ENCODE measurements at places on chromosomes 5 and 9.

DNA sequence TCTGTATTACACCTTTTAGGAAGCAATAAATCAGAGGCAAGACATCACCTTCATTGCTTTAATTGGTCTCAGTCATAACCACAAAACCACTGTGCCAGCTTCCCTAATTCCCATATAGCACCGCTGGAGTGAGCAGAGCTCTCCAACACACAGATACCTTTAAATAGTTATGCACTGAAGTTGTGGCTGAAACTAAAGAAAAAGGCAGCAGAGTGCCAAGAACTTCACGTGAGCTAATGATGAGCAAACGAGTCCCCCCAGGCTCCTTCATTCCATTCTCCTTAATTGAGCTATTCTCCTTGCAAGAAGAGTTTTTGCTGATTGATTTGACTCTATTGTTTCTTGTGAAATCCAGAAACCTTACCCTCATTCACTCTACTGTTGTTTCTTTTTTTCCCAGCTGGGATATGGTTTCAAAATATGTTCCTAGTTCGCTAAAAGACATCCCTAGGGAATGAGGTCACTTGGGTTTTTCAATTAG lies 501.5 kb downstream of the SPATA31D1 start:
- no peak for DNase-seq

GRCh38 chr9:91162784-91163443 lies 198.8 kb downstream of the AUH start:
- DNase-seq = peak; percentile 3

GRCh38 chr5:178240766-178241165 lies 8.2 kb upstream of the PHYKPL start:
- DNase-seq = peak; percentile 51

DNA sequence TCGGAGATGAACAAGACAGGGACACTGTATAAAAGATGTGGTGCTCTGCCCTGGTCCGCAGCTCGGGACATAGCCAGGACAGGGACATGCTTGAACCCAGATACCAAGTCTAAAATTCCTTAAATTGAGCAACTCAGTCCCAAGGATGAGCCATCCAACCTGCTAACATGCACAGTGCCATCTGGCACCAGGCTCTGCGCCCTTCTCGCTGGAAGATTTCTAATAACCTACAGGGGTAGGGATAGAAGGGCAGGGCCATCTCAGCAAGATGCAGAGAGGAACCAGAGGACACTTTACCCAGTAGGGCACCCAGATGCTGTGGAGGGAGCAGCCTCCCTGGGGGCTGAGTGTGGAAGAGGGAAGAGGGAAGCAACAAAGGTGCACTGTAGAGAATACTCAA lies 60.1 kb downstream of the SEMA4D start:
- no peak for DNase-seq

DNA sequence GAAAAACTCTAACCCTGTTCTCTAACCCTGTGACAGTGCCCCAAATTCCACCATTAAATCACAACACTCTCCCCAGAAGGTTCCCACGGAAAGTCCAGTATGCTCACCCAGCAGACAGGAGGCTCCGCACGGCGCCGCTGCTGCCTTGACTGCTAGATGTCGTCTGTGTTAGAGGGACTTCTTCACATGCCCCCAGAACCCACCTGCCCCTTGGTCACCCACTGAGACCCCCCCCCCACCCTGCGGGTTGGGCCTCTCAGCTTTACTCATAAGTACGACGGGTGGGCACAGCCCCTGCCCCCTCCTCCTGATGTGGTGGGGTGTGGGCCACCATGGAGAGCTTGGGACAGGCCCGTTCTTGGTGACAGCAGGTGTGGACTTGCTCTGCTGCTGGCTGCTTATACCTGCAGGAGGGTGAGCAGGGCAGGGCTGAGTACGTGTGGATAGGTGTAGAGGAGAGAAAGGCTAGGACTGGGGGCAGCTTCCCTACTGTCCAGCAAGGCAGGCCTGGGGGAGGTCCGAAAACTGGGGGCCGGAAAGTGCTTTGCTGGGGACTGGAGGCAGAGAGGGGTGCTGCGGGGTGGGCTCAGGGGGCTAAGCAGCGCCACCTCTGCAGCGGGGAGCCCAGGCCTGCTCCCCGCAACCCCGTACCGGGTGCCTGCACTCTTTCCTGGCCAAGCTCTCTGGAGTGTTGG lies 57.5 kb upstream of the OLFM1 start:
- no peak for DNase-seq

- DNase-seq = no peak
Measured at GRCh38 chr5:143040622-143041021, 270.4 kb downstream of the ARHGAP26 start.

GRCh38 chr9:18114559-18115475 lies 359.1 kb upstream of the ADAMTSL1 start:
- DNase-seq = no peak

DNA sequence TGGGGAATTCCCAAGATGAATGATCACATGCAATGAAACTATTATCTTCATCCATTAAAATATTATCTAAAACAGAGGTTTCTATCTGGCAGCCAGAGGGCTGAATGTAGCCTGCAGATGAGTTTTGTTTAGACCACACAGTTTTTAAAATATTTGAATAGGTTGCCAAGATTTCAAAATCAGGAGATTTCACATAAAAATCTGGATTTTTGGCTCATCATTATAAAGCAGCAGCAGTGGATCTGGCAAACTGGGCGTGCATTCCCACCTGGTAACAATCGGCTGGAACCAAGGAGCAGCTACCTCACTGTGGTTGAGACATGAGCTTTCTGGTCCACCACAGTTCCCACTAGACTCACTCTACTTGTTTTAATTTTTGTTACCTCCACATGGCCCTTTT lies 155.1 kb downstream of the BNC2 start:
- no peak for DNase-seq

DNA sequence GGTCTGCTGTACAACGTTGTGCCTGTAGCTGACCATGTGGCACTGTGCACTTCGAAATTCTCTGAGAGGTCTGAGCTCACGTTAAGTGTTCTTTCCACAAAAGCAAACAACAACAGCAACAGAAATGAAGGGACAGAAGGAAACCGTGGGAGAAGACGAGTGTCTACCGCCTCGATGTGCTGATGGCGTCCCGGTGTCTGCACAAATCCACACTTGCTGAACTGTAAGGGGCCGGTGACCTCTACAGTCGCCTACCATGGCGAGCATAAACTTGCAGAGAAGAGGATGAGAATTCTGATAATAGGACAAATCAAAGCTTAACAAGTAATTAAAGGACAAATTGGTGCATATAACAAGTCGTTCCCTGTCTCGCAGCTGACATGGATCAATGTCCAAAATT lies 114.0 kb downstream of the ADAMTS2 start:
- DNase-seq = no peak

GRCh38 chr5:83473346-83474160 lies 2.0 kb downstream of the VCAN start:
- DNase-seq = no peak

DNA sequence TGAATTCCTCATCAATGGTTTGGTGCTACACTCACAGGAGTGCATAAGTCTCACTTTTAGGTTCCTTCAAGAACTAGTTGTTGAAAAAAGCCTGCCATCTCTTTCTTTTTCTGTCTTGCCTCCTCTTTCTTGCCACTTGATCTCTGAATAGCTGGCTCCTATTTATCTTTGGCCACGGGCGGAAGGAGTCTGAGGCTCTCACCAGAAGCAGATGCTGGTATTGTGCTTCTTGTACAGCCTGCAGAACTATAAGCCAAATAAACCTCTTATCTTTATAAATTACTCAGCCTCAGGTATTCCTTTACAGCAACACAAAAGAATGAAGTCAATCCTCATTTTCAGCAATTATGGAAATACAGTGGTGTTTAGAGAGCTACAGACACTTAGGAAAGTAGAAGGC lies 247.1 kb upstream of the PRR16 start:
- no peak for DNase-seq

DNA sequence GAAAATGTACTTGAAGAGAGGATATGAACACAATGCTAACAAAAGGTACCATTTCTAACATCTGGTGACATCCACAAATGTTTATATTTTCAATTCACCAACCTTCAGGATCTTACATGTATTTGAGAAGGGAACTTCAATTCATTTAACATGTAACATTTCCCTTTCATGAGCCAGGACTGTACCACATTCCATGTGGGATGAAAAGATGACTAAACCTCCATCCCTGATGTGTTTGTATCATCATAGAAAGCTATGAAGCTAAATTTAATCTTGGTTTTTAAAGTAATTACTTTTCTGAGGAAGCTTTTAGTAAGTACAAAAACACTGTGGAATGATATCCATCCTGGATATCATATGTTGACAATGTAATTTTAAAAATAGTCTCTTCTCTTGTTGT lies 78.2 kb upstream of the GNA14 start:
- no peak for DNase-seq

GRCh38 chr9:15243081-15243480 lies 63.9 kb downstream of the TTC39B start:
- DNase-seq = no peak

- DNase-seq = peak; percentile 62
Measured at GRCh38 chr5:73902327-73903051, 276.5 kb downstream of the ARHGEF28 start.

DNA sequence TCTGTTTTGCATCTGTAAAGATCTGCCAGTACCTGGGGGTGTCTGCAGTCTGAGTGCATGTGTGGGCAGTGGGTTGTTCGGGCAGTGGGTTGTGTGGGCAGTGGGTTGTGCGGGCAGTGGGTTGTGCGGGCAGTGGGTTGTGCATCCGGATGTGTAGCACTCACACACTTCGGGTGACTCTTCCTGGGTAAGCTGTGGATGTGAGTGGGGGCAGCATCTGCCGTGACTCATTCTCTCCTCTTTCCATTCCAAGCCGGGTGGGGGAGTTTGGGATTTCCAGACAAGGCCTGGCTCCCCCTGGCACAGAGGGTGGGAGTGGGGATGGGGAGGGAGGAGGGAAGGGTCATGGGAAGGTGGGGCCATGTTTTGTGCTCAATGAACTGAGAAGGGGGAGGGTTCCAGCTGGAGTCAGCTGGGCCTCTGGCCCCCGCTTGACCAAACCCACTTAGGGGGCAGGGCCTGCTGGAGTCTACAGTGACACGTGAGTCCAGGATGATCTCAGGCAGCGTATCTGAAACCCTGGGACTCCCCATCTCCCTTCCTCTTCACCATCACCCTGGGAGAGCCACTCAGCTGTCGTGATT lies 8.3 kb downstream of the CRB2 start:
- no peak for DNase-seq

DNA sequence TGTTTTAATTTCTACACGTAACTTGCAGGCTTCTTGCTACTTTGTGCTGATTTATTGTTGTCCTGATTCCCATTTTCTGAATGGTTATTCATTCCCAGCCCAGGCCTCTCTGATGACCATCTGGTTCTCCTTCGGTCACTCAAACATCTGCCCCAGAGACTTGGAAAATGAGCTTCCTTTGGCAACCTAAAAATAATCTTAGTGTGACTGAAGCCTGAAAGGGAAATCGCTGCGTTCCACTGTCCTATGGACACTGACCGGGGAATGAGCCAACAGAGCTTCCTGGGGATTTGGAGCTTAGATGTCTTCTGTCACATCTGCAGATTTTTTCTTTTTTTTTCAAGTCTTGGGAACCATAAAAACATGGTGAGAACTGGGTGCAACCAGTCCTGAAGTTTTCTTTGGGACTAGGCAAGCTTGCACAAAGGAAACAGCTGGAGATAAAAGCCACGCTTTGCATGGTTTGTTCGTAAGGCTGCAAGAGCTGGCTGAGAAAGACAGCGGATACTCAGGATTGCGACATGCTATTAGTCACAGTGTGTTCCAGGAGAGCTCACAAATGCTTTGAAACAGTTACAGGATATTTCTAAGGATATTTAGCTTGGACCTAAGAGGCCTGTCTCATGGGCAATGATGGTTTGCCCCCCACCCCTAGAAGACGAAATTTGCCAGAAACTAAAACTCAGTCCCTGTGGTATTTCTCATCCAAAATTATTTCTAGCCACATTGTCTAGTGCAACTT lies 146.2 kb downstream of the GOLPH3 start:
- no peak for DNase-seq

DNA sequence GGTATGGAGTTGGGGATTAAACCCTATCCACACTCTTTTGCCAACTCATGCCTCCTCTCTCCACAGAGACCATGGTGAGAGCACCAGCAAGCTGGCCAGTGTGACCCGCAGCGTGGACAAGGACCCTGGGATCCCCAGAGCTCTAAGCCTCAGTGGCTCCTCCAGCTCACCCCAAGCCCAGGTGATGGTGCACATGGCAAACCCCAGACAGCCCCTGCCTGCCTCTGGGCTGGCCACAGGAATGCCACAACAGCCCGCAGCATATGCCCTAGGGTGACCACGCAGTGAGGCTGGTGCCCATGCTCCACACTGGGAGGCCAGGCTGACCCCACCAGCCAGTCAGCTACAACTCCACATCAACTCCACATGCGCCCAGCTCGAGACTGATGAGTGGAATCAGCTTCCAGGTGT lies 11.5 kb upstream of the CARD19 start:
- no peak for DNase-seq

GRCh38 chr5:135608761-135609443 lies 30.1 kb upstream of the CXCL14 start:
- no peak for DNase-seq

DNA sequence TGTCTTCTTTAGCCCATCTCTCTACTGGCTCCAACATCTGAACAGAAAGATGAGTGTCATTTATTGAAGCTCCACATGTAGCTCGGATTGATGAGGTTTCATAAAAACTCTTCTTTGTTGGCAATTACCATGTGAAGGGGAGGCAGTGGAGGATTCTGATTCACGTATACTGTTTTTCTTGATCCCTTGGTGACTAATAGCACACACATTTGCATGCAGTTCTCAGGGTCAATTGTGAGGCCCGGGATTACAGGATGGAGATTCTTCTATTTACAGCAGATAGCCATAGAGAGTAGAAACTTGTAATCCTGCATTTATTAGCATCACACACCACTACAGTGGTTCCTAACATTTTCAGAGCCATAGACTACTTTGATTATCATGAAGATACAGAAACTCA lies 133.2 kb upstream of the MARCHF11 start:
- no peak for DNase-seq

DNA sequence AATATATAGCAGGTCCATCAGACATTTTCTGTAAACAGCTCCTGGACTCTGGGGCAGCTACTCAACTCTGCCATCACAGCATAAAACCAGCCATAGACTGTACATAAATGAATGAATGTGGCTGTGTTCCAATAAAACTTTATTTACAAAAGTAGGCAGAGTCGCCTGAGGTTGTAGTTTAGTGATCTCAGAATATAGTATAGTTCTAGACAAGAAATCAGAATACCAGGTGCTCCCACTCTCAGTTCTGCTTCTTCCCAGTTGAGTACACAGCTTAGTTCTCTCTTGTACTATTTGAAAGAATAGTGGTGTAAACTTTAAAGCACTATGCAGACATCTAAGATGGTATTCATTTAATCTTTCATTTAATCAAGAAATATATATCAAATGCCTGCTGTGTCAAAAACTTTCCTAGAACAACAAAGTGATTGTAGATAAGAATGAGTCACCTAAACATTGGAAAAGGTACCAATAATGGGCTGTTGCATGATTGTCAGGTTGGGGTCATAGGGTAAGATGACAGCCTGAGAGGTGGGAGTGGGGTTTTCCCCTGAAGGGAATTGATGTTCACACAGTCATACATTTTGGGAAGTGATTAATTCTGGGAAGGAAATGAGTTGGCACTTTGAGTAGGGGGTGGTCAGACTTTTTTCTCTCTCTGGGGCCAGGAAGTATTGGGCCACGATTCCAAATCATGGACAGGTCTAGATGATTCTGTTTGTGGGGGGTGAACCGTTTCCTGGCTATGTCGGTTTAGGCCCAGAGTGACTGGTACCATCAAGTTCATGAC lies 37.0 kb downstream of the TNFSF8 start:
- no peak for DNase-seq

GRCh38 chr9:94084314-94084713 lies at the start of gene PTPDC1:
Gene PTPDC1, plus strand, starts transcription at chr9:94084464. Its CDS starts 67 bp downstream, at chr9:94084531.
- DNase-seq = no peak

GRCh38 chr5:127176769-127177168 lies 103.5 kb upstream of the C5orf63 start:
- no peak for DNase-seq

GRCh38 chr9:99533421-99533820 lies 288.3 kb upstream of the NR4A3 start:
- no peak for DNase-seq
